Pulmonary artery endothelial cell (primary cell): ENCODE measurements at places on chromosomes 11 and 22.
A peak's percentile ranks its signal among the peaks of the same experiment; 100 is the strongest.

DNA sequence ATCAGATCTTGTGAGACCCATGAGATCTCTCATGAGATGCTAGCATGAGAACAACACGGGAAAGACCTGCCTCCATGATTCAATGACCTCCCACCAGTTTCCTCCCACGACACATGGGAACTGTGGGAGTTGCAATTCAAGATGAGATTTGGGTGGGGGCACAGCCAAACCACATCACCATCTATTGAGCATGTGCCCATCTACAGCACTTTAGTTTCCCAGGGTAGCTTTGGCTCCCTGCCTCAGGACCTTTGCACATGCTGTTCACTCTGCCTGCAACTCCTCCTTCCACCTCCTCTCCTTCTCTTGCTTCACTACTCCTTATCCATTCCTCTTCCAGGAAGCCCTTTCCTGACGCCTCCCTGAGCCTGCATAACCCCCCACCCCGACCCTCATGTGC lies 17.2 kb downstream of the GRIK4 start:
- DNase-seq: no peak

DNA sequence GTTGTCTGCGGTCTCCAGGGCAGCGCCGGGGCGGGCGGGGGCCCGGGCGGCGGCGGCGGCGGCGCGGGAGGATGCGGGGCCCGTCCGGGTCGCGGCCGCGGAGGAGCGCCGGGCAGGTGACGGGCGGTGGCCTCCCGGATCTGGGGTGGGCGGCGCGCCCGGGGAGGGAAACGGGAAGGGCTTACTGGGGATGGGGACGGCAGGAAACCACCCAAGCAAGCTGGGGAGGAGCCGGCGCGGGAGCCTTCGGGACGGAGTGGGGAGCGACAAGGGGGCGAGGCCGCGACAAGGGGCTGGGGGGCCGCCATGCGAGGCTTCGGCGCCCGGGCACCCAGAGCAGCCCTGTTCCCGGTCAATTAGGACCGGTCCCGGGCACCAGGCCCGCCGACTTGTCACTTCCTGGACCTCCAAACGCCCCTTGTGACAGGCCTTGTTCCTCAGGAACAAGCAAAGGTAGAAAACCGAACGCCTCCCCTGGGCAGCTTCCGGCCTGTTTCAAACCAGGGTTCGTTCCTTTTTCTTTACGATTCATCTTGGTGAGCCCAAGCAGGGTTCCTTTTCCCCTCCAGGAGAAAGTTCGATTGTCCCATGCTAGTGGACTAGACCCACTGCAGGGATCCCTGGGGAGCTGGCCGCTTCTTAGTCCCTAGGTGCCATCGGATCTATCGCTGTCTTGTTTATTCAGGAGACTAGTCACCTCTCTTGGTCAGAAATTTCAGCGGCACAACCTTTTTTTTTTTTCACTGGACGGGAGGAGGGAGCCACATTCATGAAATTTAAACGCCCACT lies 492 bp downstream of the JHY start:
- DNase-seq: no peak

GRCh38 chr22:20412474-20413216 lies 18.7 kb downstream of the ZNF74 start:
- DNase-seq: no peak

DNA sequence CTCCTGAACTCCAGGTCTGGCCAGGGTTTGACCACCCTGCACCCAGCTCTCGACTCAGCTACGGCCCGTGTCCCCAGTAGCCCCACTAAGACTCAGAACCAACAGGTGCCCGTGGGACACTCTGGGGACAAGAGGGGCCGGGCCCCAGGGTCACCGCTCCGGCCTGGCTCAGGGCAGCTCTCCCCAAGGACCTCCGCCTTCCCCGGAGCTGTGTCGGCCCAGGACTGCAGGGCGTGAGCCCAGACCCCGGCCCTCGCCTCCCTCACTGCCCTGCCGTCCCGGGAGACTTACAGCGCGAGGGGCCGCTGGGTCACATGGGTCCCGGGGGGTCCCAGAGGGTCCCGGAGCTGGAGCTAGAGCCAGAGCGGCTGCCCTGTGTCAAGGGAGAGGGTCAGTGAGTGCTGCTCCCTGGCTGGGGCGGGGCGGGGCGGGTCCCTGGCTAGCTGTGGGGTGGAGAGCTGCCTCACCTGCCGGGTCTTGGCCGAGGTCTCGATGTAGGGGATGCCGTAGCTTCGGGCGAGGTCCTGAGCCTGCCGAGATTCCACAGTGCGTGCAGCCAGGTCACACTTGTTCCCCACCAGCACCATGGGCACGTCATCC lies 2.3 kb downstream of the HRAS start:
- DNase-seq: no peak

DNA sequence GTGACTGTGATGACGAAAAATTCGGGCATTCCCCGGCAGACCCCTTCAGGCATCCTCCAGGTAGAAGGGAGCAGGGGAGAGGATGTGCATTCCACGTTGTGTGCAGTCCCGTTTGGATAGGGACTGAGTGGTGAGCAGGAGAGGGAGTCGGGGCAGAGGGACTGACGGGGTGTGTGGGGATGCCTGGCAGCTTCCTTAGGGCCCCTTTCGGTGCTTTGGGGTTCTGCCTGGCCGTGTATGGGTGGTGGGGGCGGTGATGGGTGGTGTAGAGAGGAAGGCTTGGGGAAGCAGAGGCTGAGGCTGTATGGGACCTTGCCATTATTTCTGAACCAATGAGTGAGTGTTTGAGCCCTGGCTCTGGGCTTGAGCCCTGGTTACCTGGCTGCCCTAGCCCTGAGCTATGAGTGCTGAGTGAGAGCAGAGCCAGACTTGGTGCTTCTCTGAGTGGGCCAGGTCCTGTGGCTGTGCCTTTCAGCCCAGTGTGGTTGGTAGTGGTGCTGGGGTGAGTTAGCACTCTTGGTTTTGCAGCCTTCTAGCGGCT lies 914 bp downstream of the INPPL1 start:
- DNase-seq: no peak

GRCh38 chr11:14541192-14541947 lies 21.2 kb upstream of the PSMA1 start:
- no peak for DNase-seq

DNA sequence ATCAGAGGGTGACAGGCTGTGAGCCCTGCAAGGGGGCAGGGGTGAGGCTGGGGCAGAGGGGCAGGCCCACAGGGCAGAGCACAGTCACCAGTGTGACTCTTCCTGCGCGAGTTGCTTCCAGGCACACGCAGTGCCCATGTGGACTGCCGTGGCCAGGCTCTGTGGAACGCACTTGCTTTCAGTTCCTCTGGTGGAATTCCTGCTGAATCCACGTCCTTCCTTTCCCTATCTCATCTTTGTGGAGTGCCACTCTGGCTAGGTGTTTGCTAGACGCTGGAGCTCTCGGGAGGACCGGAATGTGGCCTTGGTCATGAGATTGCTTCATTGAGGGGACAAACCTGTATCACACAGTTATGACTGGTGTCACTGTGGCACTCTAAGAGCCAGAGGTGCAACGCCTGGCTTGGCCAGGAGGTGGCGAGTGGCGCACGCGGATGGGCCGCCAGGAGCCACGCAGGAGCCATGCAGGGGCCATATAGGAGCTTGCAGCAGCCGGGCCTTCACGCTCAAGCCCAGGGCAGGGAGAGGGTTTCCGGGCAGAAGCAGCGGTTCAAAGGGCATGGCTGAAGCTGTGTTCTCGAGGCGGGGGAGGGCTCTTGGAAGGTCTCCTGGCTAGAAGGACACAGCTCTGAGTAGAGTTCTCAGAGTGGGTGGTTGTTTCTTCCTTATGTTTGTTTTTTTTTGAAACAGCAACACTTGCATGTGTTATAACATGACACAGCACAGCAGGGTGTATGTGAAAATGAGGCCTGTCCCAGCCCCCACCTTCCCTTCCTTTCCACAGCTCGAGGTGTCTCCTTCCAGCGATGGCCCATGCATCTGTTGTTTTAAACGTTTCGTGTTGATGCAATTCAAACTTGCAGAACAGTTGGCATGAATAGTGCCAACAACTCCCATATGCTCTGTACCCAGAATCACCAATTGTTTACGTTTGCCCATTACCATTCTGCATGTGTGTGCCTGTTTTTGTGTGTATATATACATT lies 36.2 kb downstream of the TBC1D22A start:
- DNase-seq: no peak

DNA sequence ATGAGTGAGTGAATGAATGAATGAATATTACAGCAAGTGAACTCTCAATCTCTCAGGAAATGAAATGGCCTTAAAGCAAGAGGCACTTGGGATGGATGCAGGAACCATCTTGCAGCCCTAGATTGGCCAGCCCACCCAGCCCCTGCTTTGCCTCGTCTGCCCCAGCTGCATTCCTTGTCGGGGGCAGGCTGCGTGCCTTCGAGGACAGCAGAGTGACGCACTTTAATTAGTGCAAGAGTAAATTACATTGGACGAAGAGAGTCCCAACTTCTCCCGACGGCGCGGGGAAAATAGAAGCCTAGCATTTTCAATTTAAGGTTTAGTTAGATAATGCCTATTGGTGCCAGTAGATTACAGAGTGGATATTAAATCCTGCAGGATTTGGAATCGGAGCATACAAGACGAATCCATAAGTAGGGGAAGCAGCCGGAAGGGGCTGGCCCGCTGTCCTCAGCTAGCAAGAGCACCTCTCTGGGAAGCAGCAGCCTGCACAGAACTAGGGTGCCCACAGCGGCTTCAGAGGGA lies 33.8 kb downstream of the TRIM29 start:
- no peak for DNase-seq

GRCh38 chr11:97751952-97752351 lies 1268.8 kb upstream of the CNTN5 start:
- DNase-seq: no peak

GRCh38 chr11:104058680-104059079 lies 22.2 kb downstream of the DDI1 start:
- no peak for DNase-seq

DNA sequence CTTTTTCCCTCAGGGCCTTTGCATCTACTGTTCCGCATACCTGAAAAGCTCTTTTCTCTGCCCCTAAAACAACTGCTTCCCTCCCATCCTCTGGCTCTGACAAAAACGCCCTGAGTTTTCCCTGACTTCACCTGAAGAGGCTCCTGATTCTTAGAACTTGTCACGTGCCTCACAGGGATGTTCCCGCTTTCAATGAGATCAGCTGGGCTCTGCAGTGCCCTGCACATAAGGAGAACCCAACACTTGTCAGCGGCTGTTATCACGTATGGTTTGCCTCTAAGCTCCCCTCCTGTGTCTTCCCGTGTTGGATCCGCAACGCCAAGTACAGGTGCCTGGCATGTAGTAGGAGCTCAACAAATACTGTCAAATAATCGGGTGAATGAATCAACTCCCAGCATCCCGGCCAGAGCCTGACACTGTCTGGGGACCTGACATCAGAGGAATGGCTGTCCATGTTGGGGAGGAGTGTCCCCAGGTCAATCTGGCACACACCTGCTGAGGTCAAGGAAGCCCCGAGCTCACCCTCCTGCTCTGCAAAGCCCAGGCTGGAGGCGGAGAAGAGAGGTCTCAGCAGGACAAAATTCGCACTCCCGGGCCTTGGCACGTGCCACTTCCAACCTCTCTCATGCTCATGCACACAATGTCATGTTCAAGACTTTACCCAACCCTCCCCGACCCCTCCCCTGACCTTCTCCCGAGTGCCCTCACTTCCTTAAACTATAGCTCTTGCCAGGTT lies 4.2 kb upstream of the GRK2 start:
- DNase-seq: no peak

- no peak for DNase-seq
Measured at GRCh38 chr11:44143987-44144909, 48.8 kb downstream of the EXT2 start.

DNA sequence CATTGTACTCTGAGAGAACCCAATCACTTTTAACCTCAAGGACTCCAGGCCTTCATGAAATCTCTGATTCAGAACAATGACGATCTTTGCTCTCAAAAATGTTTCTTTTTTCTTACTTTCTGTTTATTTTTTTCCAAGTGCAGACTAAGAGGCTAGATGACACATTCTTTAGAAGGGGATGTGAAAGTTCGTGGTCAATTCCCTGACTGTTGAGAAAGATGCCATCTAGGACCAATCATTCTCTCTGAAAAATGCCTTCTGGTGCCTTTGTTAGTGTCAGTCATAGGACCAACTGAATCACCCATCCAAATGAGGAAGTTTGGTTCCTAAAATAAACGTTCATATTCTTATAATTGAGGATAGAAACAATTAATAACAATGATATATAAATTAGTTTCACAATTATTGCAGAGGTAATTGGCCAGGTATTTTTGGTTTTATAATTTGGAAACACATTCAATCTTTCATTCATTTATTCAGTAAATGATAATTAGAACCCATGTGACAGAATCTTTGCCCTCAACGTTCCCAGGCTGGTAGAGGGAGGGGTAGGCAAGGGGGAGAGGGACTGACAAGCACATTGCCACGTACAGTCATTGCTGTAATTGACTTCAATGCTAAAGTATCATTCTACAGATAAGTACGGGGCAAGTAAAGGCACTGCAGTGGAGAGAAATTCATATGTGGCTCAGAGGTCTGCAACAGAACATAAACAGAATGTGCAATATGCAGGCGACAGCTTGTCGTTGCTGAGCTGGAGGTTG lies 333.4 kb upstream of the MPPED2 start:
- DNase-seq: no peak

DNA sequence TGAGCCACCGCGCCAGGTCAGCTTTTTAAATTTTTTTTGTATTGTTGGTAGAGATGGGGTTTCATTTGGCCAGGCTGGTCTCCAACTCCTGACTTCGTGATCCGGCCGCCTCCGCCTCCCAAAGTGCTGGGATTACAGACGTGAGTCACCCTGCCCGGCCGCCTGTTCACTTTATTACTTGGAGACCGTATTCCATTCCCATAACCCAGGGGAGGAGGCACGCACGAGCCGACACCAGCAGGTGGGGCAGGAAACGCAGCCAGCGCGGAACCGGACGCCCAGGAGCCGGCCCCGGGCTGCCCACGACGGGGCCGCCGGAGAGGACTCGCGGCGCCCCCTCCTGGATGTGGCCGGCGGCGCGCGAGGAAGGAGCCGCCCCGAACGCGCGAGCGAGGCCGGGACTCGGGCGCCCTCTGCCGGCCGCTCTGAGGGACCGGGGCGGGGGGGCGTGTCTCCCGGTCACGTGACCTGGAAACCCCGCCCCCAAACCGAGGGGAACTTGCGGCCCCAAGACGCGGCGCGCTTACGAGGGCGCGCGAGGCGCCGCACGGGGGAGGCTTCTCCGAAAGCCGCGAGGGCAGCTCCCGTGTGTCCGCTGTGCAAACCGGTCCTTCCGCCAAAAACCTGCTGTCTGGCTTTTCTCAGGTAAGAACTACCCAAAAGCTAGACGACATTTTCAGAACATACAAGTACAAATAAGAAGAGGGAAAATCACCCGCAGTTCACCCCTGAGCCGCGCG lies 11.6 kb upstream of the RNH1 start:
- peak; percentile 78 for DNase-seq

DNA sequence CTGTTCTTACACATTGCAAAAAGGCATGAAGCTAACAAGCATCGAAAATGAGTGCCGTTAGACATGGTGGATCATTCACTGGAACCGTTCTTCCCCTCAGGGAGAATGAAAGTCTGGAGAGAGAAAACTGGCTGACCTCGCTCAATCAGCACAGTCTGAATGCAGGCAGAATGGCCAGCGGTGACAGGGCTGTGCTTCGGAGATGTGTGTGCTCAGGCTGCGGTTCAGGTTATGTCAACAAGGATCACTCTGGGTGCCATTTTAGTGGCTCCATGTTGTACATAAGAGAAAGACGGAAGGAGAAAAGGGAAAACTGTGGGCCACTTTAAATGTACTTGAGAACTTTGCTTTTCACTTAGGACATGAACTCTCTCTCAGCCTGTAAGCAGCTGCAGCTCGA lies 749.8 kb upstream of the ARHGAP42 start:
- no peak for DNase-seq

GRCh38 chr22:37672206-37672919 lies 3.1 kb upstream of the LGALS1 start:
- no peak for DNase-seq

GRCh38 chr11:105699203-105699602 lies 89.3 kb downstream of the GRIA4 start:
- DNase-seq: no peak
